ENCODE measurements at places on chromosomes 3 and 15. TPM values are rescaled to one million over a fixed set of nuclear protein-coding genes. Genes with fewer than 3 reads are reported as not detected.

Gene CCR9
- total RNA-seq, result not detected

Gene TP63
- under 0.01 TPM for total RNA-seq

Gene CHRD
- total RNA-seq, result 0.16 TPM

Gene PAQR9
- total RNA-seq, result not detected

Gene IL12A
- 0.76 TPM for total RNA-seq

Gene EOMES
- total RNA-seq, result not detected

Gene LRTM1
- not detected for total RNA-seq

Gene ARGFX
- not detected for total RNA-seq

Gene ANKRD63
- not detected for total RNA-seq

Gene CISH
- 0.44 TPM for total RNA-seq

Gene CACNA2D2
- total RNA-seq, result 0.06 TPM

Gene LDHAL6B
- not detected for total RNA-seq

Gene AMT
- total RNA-seq, result 1.4 TPM

Gene ROBO2
- under 0.01 TPM for total RNA-seq

Gene ITGA11
- 1.6 TPM for total RNA-seq

Gene PLCH1
- total RNA-seq, result not detected

Gene LINGO1
- not detected for total RNA-seq

Gene MEIS2
- total RNA-seq, result 9.7 TPM

All from bladder microvascular endothelial cell (primary cell).